GM19239 (cell line): ENCODE measurements at places on chromosomes 1 and 21.

DNA sequence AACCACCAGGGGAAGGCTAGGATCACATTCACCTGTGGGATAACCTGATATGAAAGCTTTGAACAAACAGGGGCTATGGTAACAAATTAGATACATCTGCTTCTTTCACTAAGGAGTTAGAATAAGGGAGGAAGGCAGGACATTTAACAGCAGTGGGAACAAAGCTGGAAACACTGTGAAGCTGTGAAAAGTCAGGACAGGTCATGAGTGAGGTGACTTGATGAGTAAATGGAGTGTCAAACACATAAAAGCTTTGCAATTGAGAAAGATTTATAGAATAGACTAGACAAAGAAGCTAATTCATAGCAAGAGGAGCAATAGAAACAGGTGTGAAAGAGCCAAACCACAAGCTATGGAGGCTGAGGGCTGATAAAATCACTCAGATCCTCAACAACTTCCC, 110.0 kb downstream of the ASTN1 start:
- DNase-seq: no peak

- DNase-seq: no peak
These were observed at the start of gene GUCA2B for GRCh38 chr1:42152907-42153600. TSS of gene GUCA2B (plus strand) at chr1:42153410. CDS start at chr1:42153451, 41 bp downstream.

GRCh38 chr21:39362733-39363132, 13.8 kb upstream of the HMGN1 start:
- no peak for DNase-seq

GRCh38 chr1:233299450-233299849, 3.9 kb upstream of the PCNX2 start:
- no peak for DNase-seq

DNA sequence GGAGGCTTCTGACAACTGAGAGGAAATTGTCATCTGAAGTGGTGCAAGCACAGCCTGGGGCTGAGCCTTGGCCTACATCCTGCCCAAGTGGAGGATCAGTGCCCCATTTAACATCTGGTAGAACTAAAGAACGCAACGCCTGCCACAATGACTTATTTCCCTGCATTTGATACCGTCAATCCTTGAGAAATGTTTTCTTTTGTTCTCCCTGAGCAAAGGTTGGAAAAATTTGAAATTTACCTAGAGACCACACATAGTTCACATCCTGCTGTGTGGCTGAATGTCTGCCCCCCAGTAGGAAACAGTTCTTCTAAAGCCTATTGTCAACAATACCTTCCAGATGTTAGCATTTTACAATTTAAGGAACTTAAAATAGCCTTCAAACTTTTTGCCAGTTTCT, 5.6 kb upstream of the RGS4 start:
- DNase-seq: no peak

- peak; percentile 66 for DNase-seq
These were observed 42.8 kb downstream of the ACP6 start for GRCh38 chr1:147627435-147628110.

- no peak for DNase-seq
These were observed 33.3 kb upstream of the CSF1 start for GRCh38 chr1:109877317-109877771.

- no peak for DNase-seq
These were observed 59.0 kb downstream of the ERI3 start for GRCh38 chr1:44296086-44296485.

DNA sequence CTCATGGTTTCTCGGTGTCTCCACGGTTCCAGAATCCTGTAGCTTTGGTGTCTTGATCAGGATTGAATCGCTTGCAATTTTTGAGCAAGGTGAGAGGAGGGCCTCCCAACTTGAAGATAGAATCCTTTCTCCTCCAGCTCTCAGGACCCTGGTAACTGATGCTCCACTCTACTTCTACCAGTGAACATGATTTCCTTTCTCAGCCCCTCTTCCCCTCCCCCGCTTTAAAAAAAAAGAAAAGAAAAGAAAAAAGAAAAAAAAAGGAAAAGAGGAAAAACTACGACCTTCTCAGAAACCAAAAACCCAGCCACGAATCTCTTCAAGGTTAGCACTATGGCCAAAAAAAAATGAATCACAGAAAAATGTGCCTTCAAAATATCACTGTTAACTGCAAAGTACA, 1.2 kb downstream of the ARHGEF11 start:
- DNase-seq: no peak

GRCh38 chr1:41368801-41369200, 7.6 kb downstream of the FOXO6 start:
- DNase-seq: no peak

DNA sequence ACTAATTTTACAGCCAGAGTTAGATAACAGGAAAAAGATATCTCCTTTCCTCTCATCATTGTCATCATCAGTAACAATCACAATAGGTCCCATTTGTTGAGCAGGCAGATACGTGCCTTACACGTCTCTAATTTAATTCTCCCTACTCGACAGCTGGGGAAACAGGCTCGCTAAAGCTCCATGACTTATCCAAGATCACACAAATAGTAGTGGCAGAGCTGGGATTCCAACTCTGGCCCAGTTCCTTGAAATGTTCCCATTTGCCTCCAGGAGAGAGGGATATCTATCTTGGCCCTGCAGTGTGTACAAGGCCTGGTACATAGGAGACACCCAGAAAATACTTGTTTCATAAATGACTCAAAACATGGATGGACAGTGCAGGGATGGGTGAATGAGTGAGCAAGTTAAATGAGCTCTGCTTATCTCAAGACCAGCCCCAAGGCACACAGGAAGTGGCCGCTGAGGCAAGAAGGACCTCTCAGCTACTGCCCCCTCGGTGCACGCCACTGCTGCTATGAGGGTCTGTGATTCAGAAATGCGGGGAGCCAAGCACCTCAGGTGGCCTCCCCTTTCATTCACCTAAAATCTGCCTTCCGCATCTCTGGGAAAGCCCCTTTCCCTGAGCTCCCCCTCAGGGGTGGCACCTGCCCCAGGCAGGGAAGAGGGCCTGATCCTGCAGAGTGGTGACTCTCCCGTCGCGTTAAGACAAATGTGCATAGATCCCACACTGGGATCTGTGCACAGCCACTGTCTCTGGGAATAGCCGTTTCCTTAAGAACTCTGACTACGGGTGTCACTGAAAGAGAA, 3.6 kb downstream of the KCNN3 start:
- DNase-seq: no peak

DNA sequence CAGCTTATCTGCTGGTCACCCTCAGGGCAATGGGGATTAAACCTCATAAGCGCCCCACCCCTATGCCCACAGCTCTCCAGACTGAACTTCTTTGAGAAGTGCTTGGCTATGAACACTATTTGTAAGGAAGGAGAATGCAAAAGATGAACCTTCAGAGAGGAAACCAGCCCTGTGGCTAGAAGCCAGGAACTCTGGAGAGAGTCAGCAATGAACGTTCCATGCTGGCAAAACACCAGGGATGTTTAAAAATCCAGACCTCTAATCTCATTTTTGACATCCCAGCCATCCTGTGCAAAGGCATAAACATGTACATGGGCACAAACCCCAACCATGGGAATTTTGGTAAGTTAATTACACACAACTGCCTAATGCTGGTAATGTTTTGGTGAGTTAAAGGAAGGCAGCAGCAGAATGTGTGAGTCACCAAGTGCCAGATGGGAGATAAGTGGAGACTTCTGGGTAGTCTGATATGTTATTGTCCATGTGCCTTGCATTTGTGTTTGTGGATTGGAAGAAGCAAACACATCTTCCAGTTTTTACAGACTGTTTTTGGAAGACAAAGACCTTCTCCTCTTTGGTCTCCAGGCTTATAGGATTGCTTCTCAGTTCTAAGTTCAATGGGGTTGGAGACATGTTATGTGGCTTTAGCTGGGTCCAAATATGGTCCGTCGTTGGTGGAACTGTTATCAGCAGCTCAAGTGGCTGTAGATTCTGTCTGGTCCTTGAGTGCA, 174.1 kb upstream of the ETV3 start:
- no peak for DNase-seq

GRCh38 chr1:27037518-27037917, 24.9 kb upstream of the TENT5B start:
- no peak for DNase-seq

DNA sequence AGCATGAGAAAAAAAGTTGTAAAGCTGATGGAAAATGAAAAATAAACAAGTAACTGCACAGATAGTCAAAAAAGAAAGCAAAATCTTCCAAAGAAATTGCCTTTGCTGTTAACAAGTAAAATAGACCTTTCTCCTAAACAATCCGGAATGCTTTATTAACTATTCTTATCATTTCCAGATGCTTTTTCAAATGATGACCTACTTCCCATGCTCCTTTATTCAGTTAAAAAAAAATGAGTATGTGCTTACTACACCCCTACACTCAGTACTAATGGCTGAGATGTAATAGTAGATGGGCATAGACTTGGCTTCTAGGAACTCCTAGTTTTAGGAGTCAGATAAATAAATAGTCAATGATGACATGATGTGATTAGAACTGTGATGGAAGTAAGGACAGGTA, 108.5 kb downstream of the NIBAN1 start:
- DNase-seq: no peak

DNA sequence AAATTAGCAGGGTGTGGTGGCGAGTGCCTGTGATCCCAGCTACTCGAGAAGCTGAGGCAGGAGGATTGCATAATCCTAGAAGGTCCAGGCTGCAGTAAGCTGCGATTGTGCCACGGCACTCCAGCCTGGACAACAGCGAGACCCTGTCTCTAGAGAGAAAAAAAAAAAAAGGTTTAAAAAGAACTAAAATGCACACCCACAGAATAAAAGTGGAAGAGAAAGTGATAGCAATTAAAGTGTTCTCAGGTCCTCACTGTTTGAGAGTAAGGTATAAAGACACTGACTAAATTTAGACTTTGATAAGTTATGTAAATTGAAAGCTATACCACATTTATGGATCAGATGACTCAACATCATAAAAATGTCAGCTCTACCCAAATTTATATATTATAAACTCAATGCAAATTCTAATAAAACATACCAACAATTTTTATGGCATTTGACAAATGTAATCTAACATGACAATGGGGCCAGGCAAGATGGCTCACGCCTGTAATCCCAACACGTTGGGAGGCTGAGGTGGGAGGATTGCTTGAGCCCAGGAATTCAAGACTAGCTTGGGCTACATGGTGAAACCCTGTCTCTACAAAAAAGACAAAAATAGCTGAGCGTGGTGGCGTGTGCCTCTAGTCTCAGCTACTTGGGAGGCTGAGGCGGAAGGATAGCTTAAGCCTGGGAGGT, 11.8 kb downstream of the ZBTB17 start:
- DNase-seq: no peak

DNA sequence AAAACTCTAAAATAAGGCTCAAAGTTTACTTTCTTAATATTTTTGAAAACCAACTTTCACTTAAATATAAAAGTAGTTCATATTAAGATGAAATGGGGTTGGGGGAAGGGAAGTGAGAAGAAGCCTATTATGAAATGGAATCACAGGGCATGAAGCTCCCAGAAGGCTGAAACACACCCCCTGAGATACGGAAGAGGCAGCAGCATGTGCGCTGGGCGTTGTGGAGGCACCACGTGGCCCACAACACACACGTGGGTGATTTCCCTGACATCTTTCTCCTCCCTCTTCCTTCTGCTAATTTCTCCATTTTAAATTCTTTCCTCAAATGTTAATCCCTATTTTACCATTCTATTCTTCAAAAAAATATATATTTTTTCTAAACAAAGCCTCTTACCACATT, 35.6 kb upstream of the SEC16B start:
- no peak for DNase-seq

GRCh38 chr1:179241530-179242097, 12.1 kb upstream of the ABL2 start:
- no peak for DNase-seq

- no peak for DNase-seq
These were observed 28.1 kb downstream of the ADARB1 start for GRCh38 chr21:45102391-45102932.

DNA sequence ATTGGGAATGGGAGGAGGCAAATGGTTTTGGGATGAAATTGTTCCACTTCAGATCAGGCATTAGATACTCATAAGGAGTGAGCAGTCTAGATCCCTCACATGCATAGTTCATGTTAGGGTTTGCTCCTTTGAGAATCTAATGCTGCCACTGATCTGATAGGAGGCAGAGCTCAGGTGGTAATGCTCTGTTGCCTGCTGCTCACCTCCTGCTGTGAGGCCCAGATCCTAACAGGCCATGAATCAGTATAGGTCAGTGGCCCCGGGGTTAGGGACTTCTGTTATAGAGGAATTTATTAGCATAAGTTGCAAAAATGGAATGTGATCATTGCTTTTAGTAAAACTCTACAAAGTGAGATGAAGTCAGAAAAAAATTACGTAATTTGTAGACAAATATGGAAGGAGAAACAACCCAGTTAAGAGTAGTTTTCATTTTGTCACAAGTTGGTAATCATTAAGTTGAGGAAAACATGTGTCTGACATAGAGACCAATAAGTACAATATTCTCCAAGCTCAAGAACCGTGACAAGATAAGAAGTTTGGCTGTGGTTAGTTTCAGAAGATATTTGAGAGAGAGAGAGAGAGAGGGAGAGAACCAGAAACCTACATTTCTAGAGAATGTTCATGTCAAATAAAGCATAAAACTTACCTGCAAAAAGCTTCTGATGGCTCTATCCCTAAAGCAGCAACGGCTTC, 689.7 kb upstream of the PRMT6 start:
- DNase-seq: no peak

DNA sequence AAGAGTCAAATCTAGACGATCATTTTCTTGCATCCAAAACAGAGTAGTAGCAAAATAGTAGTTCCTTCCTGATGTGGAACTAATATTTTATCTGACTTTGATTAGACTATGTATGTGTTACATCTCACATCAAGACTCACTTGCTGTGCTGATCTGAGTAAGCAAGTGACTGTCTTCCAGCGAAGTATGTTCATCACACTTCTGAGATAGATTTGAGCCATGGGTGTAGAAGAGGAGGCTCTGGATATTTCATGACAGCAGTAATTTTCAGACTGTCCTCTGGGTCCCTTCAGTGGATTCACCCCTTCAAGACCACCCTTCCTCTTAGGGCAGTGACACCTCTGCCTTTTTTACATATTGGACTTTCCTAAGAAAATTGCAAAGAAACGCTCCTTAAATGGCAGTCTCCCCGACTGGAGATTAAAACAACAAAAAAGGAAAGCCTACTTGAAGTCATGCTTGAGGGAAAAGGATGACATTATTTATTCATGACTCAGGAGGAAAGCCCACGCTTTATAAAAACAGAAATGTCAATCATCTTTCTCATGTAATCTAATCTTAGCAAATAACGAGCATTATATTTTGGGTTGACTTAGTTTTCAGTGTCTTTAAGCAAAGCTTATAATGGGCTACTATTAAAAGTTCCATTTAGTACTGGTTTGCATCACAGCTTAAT, 22.8 kb downstream of the ATP1B1 start:
- DNase-seq: no peak

DNA sequence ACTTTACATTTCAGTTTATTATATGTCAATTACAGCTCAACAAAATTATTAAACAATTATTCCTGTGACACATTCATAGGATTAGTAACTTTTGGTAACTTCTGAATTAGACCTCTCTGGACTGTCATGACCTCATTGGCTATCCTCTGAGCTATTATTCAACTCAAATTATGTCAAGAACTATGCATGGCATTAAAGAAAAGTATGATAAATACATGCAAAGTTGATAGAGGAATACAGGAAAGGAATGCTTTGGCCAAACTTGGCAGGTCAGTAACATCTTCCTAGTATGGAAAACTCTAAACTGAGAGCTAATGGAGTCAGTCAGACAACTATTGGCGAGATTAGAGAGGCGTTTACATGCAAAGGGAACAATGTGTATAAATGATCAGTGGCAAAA, 158.4 kb downstream of the DUSP10 start:
- no peak for DNase-seq

- no peak for DNase-seq
These were observed 6.0 kb downstream of the EDARADD start for GRCh38 chr1:236400061-236400603.

- no peak for DNase-seq
These were observed 99.8 kb upstream of the LHX8 start for GRCh38 chr1:75034376-75034775.

- no peak for DNase-seq
These were observed 14.9 kb upstream of the VASH2 start for GRCh38 chr1:212935387-212935981.
